Fibroblast of skin of back (primary cell): ENCODE measurements at places on chromosomes 5 and 9.

DNA sequence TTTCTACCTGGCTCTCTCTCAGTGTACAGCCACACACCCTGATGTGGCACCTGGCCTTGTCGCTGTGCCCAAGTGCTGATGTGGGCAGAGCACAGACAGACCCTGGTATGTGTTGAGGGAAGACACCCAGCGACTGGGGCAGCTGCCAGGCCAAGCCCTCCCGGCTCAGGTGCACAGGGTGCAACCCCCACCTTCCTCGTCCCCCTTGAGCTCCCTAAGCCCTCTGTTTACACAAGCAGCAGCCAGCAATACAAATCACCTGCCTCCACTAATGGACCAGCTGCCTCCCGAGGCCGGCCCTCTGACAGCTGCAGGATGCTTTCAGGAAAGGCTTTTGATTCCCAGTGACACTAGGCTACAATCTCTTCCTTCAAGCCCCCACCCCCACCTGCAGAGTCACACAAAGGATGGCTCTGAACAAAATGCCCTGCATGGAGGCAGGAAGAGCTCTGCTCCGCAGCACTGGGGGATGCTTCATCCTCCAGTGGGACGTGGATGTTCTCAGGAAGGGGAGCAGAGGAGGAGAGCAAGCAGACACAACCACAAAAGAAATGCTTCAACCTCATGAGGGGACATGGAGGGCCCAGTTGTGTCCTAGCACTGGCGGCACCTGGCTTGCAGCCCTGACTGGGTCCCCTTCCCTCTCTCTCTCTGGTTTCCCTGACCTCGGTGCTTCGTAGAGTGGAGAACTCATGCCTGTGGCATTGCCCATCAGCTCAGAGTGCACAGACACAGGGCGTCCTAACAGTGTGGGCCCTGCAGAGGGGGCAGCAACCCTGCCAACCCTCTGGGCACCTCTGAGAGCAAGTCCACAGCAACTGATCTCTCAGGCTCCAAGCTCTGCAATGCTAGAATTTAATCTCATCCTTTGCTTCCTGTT lies 140.8 kb downstream of the BARX1 start:
- DNase-seq = no peak

GRCh38 chr5:141825241-141825671 lies 53.0 kb downstream of the PCDH1 start:
- DNase-seq = no peak

DNA sequence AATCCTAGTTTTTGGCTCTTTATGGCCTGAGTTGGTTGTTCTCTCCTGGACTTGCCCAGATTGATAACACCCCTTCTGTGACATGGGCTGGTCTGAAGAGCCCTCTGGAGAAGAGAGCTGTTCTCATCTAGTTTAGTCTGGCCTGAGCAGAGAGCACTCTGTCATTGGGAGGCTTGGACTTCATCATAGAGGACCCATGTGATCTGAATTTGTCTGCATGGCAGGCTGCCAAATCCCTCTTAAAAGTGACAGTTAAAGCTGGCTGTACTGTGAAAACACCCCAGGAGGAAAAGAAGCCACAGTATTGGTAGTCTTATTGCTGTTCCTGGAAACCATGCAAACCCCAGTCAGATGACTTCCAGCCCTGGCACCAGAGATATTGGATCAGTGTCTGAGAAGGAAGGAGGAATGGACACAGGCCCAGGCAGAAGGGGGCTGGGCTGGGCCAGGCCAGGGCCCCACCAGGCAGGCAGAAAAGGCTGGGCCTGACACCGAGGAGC lies 3.7 kb upstream of the WDR31 start:
- DNase-seq = peak; percentile 57

GRCh38 chr9:83675466-83675865 lies 32.3 kb downstream of the UBQLN1 start:
- peak; percentile 11 for DNase-seq

DNA sequence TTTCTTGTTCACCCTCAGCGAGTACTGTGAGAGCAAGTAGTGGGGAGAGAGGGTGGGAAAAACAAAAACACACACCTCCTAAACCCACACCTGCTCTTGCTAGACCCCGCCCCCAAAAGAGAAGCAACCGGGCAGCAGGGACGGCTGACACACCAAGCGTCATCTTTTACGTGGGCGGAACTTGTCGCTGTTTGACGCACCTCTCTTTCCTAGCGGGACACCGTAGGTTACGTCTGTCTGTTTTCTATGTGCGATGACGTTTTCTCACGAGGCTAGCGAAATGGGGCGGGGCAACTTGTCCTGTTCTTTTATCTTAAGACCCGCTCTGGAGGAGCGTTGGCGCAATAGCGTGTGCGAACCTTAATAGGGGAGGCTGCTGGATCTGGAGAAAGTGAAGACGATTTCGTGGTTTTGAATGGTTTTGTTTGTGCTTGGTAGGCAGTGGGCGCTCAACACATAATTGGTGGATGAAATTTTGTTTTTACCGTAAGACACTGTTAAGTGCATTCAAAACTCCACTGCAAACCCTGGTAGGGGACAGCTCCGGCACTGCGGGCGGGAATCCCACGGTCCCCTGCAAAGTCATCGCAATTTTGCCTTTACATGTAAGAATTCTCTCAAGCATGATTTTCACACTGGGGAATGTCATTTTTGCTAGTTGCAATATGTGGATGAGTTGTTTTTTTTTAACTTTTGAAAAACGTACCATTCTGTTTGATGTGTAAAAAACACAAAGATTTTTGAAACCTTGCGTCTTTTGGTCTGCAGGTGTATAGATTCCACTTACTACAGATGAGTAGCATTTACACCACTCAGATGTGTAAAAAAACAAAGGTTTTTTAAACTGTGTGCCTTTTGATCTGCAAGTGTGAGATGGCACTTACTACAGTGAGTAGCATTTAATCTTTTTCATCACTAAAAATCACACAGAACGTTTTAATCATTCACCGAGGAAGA lies 631 bp upstream of the C9orf72 start:
- peak; percentile 98 for DNase-seq

- no peak for DNase-seq
These were observed 1387.3 kb upstream of the C9orf72 start for GRCh38 chr9:28960602-28961001.

DNA sequence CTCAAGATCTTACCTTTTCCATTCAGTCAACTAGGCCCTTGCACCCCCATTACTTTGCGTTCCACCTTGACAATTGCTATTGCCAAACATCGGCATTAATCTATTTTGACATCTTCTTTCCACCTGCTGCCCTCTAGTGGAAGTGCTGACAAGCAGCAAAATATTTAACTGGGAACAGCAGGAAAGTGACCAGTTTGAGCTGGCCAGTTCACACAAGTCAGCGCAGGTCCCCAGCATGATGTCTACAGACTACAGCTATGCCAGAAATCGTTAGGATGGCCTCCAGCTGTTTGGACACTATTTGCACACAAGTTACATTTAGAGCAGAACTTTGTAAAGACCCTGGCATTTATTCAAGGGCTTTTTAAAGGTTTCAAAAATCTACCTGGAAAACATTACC lies 160.1 kb downstream of the GHR start:
- peak; percentile 53 for DNase-seq

GRCh38 chr9:93265972-93266371 lies 82.0 kb downstream of the WNK2 start:
- DNase-seq = no peak

- no peak for DNase-seq
These were observed 82.6 kb upstream of the PHYKPL start for GRCh38 chr5:178314961-178315820.

GRCh38 chr5:108276187-108277050 lies 105.5 kb downstream of the FBXL17 start:
- no peak for DNase-seq

- DNase-seq = no peak
These were observed 38.0 kb upstream of the SLC44A1 start for GRCh38 chr9:105206496-105206820.

DNA sequence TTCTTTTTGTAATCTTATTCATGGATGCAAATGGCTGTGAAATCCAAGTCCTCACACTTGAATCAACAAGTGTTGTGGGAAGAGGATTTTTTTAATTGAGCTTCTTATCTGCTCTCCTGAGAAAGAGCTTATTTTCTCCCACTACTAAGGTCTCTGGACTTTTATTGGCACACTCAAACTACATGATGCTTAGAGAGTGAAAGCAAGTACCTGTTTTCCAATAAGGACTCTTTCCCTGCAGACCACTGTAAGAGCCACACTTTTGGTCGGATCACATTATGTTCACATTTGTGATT lies 546.4 kb upstream of the ARRDC3 start:
- no peak for DNase-seq

- DNase-seq = no peak
These were observed 164.6 kb upstream of the DMRT1 start for GRCh38 chr9:676780-677438.

DNA sequence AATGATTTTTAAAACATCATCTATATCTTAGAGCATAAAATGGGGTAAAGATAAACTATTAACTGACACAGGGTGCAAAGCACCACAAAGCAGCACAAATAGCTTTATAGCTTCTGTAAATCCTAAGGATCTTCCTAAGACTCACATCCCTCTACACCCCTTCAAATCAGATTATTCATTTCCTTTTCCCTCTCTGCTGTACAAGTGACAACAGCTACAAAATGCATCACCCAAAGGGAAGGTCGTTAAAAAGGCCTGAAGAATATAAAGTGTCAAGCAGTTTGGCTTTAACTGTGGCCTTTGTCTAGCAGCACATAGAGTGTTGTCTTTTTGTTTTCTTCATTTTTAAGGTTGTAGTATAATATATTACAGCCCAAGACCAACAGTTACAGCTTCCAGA lies 422.1 kb downstream of the PDE4D start:
- no peak for DNase-seq

GRCh38 chr5:38465702-38466423 lies 90.6 kb downstream of the LIFR start:
- no peak for DNase-seq

DNA sequence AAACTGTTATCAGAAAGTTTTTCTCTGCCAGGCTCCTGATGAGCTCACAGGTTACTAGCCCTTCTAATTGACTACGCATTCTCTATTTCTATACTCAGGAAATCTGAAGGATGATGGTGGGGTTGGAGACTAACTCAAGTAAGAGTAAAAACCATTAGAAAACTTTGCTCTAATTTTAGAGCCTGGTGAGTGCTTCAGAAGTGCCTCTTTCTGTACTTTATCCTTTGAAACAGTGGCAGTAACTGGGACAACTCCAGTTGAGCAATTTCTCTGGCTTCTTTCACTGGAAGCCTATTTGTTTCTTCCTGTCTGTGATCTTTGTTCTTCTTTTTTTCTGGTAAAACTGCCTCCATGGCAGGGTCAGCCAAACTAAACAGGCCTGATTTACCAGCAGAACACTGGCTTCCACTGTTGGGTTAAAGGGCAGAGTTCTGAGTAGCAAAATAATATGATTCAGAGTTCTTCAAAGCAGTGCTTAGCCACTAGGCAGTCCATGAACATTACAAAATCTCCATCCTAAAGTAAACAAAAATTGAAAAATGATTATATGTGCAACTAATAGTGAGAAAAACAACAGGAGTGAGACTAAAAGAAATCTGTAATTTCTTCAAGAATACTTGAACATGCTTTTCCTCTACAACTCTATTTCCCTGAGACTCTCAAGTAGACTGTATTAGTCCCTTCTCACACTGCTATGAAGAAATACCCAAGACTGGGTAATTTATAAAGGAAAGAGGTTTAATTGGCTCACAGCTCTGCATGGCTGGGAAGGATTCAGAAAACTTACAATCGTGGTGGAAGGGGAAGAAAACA lies 79.8 kb downstream of the MROH2B start:
- no peak for DNase-seq

- DNase-seq = peak; percentile 27
These were observed 248.7 kb upstream of the SLC30A5 start for GRCh38 chr5:68845131-68845530.

- DNase-seq = no peak
These were observed 103.6 kb downstream of the SLIT3 start for GRCh38 chr5:169197343-169197742.

DNA sequence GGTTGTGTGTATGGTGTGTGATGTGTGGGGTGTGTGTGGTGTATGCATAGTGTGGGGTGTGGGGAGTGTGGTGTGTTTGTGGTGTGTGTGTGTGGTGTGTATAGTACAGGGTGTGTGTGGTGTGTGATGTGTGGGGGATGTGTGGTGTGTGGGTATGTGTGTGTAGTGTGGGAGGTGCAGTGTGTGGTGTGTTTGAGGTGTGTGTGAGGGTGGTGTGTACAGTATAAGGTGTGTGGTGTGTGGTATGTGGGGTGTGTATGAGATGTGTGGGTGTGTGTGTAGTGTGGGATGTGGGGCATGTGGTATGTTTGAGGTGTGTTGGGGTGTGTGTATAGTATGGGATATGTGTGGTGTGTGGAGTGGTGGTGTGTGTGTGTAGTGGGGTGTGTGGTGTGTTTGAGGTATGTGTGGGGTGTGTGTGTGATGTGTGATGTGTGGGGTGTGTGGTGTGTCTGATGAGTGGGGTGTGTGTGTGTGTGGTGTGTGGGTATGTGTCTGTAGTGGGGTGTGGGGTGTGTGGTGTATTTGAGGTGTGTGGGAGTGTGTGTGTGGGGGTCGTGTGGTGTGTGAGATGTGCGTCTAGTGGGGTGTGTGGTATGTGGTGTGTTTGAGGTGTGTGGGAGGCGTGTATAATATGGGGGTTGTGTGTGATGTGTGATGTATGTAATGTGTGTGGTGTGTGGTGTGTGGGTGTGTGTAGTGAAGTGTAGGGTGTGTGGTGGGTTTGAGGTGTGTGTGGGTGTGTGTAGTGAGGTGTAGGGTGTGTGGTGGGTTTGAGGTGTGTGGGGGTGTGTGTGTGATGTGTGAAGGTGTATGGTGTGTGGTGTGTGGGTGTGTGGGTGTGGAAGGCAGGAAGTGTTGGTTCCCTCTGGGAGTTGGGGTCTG lies 8.6 kb downstream of the ECSCR start:
- DNase-seq = no peak

DNA sequence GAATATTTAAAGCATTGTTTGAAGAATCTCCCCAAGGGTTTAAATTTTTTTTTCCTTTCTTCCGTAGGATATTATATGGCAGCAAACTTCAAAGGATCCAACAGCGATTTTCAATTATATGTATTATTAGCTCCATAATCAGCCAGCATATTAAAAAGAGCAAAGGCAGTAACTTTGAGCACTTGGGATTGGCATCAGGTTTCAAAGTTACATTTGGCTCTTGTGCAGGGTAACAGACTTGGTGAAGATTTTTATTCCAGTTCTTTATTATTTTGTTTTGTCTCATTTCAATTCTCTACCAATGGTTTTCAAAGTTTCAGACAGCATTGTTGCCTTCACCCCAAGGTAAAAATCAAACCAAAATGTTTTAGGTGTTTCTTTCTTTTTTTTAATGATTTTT lies 116.7 kb upstream of the ZNF366 start:
- DNase-seq = no peak

- no peak for DNase-seq
These were observed 94.0 kb downstream of the PPARGC1B start for GRCh38 chr5:149824120-149824519.

DNA sequence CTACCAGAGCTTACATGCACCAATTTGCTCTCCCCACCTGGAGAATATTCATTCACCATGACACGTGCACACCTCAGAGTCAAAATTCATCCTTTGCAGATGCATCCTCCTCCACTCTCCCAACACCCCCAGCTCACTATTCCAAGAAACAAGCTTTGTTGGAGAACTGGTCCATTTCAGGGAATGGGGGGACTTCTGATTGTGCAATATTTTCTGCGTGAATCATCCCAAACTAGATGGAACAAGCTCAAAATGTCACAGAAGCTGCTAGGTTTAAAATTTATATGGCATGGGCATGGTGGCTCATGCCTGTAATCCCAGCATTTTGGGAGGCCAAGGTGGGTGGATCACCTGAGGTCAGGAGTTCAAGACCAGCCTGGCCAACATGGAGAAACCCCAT lies 3.6 kb downstream of the GLDC start:
- DNase-seq = no peak
